Omental fat pad (tissue), 4 donors: ENCODE measurements at places on chromosomes 16 and 17.

DNA sequence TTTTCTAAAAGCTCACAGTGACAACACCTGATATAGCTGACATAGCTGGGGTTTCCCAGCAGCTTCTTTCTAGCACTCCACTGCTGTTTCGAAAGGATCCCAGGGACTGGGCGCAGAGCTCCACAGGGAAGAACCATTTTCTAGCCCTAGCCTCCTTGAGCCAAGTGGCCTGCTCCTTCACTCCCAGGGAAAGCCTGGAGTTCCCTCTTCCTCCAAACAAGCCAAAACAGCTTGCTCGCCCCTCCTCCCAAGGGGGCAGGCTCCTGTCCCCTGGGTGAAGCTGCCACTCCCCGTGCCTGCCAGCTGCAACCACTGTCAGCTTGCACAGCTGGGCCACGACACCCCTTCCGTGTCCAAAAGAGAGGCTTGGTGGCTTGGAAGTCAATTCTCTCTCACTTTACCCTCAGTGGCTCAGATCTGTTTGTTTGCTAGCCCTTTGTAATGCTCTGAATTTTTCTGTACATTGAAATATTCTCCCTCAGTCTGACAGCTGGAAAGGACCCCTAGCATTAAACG, 59.8 kb downstream of the CYTH1 start:
- DNase-seq, result no peak

GRCh38 chr17:42287977-42288802, at the start of gene STAT5A:
STAT5A (plus strand) TSS chr17:42288498; CDS start chr17:42289412, 914 bp downstream.
- peak; percentile 34 for DNase-seq

GRCh38 chr16:58284469-58284868, 10.4 kb downstream of the PRSS54 start:
- no peak for DNase-seq

GRCh38 chr16:70520612-70521297, 2.6 kb downstream of the COG4 start:
- DNase-seq, result no peak

DNA sequence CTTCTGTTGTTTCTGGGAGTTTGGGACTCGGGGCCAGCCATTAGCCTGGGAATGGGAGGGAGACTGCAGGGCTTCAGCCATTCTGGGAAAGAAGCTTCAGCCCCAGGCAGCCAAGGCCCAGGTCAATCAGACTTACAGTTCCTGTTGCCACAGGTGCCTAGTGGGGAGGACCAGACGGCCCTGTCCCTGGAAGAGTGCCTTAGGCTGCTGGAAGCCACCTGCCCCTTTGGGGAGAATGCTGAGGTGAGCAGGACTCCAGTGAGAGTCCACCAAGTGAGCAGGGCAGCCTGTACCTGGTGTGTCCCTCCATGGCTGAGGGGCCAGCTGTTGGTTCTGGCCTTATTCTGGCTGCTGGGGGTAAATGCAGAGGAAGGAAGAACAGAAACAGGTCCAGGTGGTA, 8.7 kb downstream of the NFE2L1 start:
- no peak for DNase-seq

DNA sequence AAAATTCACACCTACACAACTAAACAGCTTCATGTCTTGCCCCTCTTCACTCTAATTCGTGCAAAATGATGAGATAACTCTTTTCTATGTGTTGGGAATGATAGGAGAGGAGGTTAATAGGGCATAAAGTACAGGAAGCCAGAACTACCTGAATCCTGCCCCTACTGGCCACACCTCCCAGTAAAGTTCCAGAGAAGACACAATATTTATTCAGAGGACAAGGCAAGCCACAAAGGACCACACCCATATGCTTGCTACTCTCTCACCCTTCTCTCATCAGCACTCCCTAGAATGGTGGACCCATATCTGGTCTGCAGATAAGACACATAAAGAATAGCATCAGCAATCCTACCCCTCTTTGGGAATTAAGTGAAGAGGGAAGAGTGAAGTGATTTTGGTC, 74.6 kb downstream of the ZNF18 start:
- DNase-seq, result no peak

DNA sequence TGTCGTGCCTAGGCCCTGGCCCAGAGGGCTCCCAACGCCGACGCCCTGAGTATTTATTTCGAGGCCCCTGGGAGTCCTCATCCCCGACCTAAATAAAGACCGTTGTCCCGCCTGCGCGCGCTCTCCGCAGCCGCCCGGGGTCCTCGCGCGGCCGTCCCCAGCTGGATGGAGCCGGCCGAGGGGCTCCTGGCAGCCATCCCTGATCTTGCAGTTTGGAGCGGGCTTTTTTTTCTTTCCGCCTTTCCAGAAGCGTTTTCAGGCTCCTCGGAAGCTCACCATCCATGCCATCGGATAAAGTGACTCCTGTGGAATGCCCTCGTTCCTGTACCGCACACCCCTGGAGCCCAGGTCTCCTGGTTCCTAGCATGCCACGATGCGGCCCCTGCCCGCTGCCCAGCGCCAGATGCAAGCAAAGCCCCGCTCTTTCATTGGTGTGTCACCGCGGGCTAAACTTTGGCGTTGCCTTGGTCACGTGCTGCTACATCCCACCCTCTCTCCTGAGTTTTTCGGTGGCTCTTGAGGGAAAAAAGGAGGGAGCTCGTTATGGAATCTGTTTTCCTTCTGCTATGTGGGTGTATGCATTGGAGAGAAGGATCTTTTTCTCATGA, 716 bp downstream of the TMEM94 start:
- DNase-seq, result no peak

- no peak for DNase-seq
Observed at GRCh38 chr17:8138374-8138671, 13.9 kb downstream of the PER1 start.

DNA sequence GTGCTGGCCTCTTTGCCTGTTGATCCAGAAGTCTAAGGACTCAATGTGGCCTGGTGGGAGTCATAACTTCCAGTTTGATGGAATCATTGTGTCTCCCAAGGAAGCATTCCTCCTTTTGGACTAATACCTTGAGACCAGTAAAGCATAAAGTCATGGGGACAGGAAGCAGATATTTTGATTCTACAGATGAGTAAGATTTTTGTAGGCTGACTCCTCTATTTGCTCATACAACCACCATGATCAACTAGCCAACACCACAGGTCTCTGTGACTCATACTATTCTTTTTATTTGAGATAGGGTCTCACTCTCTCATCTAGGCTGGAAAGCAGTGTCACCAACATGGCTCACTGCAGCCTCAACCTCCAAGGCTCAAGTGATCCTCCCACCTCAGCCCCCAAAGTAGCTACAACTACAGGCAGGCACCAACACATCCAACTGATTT, 6.2 kb downstream of the MT2A start:
- no peak for DNase-seq

GRCh38 chr16:87015021-87015420, 302.2 kb downstream of the C16orf95 start:
- DNase-seq, result no peak
